NCI-H1436 treated with DMSO at 0.1 percent for 48 hours (cell line): ENCODE measurements at places on chromosomes 5 and 9.

DNA sequence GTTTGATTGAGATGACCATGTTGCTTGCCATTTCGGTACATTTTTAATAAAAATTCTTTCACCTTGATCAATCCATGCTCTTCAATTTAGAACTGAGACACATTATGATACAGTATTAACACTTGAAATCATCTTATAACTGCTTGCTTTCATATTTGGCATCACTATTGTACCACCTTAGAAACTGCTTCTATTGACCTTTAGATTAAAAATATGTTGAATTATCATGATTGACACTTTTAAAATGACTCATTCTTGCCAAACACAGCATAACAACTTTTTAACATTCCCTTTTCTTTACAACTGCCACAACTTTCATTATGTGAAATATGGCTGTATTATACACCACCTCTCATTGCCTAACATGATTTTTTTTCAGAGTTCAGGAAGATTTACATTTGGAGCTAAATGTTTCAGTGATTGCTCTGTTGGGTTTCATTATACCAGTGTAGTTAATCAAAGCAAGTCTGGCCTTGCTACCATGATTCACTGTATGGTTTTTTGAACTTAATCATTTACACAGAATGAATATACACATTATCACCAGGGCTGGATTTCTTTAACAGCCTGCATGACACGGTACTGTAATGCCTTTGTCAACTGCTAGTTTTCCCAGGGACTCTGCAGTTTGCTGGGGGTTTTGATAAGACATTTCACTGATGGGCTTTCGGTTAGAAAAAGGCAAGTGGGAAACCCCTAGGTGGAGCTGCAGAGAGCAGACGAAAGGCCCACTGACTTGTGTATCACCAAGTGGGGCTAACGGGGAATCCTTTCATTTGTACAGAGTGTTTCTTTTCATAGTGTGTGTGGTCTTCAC lies 93.6 kb upstream of the TLE4 start:
- DNase-seq: no peak

- DNase-seq: no peak
Observed at GRCh38 chr5:158848634-158849033, 251.1 kb downstream of the EBF1 start.

DNA sequence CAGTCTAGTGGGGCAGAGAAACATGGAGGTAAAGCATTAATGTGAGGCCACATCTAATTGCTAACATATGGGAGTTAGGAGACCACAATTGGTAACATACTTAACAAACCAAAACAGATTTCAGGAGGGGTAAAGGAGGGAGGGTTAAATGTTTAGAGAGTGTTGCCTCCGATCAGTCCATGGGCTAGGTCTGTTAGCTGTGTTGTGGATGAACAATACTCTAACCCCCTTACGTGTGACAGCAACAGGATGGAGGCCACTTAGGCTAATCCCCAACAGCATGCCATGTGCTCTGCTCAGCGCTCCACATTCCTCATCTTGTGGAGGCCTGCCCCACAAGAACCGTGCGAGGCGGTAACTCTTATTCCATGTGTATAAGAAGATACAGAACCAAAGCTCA lies 167.0 kb downstream of the CRB2 start:
- no peak for DNase-seq

GRCh38 chr9:95877984-95878383 lies 2.5 kb downstream of the ERCC6L2 start:
- no peak for DNase-seq

- no peak for DNase-seq
Observed at GRCh38 chr9:127550282-127550681, 61.8 kb upstream of the STXBP1 start.

- no peak for DNase-seq
Observed at GRCh38 chr9:94557376-94557775, 2.5 kb downstream of the PCAT7 start.

- no peak for DNase-seq
Observed at GRCh38 chr9:129270903-129271431, 92.9 kb upstream of the IER5L start.

GRCh38 chr9:135328485-135329417 lies 150.8 kb upstream of the PPP1R26 start:
- no peak for DNase-seq

DNA sequence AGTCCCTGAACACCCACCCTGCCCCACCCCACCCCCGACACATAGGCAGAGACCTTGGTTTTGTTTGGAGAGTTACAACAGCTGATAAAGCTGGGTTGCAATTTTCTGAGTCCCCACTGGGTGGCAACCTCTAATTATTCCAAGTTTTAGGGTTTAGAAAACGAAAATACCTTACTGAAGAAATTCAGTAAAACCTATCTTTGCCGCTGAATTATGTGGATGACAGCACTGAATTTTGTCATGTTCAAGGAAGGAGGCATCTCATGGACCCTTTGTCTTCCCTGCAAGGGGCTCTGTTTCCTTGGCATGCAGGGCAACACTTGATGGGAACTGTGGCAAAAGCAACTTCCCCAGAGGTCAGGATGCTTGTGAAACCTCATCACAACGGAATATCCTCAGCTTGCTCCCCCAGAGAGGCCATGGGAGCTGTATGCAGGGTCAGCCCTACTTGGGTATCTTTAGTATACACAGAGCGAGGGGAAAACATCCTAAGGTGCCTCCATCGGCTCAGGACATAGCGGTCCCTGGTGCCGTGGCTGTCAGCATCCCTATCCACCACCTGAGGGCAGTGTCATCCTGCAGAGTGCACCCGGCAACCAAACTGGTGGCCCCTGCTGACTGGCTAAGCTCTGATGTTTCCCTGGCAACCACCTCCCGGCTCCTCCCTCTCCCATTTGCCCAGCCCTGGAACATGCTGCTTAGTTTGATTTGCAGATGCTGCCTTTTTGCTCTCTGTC lies 123.1 kb downstream of the RXRA start:
- peak; percentile 78 for DNase-seq

GRCh38 chr5:147674411-147674810 lies 108.1 kb downstream of the JAKMIP2 start:
- no peak for DNase-seq

DNA sequence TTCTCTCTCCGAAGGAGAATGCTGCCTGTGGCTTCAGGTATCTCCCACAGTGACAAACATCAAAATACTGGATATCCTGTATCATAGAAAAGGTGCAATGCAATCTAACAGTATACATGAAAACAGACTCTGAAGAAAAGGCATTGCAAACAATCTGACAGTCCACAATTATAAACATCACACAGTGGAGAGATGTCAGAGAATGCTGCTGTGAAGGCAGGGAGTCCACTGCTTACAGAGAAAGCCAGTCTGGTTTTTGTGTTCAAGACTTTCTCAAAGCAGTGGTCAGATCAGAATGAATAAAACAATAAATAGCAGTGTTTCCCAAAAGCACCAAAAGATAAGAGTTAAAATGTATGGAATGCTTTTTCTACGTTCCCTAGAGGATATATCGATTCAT lies 28.7 kb downstream of the TTC23L start:
- DNase-seq: no peak

- no peak for DNase-seq
Observed at GRCh38 chr5:175550055-175550805, 71.9 kb downstream of the SFXN1 start.

GRCh38 chr5:150672237-150672883 lies 11.3 kb downstream of the MYOZ3 start:
- DNase-seq: no peak

GRCh38 chr5:121489972-121490371 lies 361.7 kb upstream of the FTMT start:
- DNase-seq: no peak
